Skin of body (tissue), 3 donors: ENCODE measurements at places on chromosomes 11 and 22.

GRCh38 chr11:110755941-110756340 lies 43.7 kb upstream of the ARHGAP20 start:
- no peak for DNase-seq

DNA sequence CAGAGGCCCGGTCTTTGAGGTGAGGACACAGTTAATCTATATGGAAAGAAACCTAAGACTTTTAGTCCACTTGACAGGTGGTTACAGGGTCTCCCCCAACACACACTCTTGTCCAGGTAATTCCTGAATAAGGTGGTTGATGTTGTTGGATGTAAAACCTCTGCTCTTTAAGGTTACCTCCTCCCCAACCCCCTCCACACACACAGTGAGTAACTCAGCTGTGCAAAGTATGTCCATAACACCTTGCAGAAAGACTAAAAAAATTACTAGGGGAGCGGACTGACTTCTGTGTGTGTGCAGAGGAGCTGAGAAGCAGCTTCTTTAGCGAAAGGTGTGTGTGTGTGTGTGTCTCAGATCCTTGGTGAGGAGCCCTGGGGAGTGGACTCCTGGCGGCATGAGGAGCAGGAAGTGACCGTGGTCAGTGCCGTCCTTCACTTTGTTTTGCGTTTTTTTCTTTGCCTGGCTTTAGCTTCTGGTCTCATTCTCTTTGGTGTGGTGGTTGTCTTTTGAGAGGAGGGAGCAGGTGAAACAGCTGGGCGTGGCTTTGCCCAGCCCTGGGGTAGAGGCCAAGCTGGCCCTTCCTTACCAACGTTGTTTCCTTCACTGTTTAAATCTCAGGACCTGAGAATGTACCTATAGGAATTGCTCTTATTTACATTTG lies 1.7 kb downstream of the ZBED4 start:
- no peak for DNase-seq

DNA sequence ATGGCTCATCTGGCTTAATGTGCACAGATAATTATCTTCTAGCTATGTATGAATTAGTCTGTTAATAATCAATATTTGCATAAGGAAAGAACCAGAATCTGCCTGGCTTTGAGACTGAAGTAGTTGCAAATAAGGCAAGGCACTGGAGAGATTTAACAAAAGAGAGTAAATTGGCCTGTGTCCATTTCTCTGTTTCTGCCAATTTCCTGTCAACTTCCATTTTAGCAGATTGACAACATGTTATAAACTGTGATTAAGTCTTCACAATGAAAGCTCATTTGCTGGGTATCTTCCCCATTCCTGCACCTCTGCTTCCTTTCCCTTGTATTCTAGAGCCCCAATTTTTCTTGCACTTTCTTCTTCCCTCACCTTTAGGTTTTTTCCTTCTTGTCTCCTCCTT lies 5.3 kb upstream of the TMEM123 start:
- DNase-seq: no peak

GRCh38 chr11:57781529-57781943 lies 19.9 kb downstream of the CTNND1 start:
- no peak for DNase-seq

- no peak for DNase-seq
Measured at GRCh38 chr11:127105593-127106541, 105.3 kb upstream of the KIRREL3 start.

GRCh38 chr11:12439615-12440014 lies 62.2 kb downstream of the PARVA start:
- no peak for DNase-seq
